Right renal cortex interstitium (tissue), 3 donors: ENCODE measurements at places on chromosomes 2 and 18.

- no peak for DNase-seq
These were observed 115.7 kb downstream of the MYCN start for GRCh38 chr2:16055848-16056580.

DNA sequence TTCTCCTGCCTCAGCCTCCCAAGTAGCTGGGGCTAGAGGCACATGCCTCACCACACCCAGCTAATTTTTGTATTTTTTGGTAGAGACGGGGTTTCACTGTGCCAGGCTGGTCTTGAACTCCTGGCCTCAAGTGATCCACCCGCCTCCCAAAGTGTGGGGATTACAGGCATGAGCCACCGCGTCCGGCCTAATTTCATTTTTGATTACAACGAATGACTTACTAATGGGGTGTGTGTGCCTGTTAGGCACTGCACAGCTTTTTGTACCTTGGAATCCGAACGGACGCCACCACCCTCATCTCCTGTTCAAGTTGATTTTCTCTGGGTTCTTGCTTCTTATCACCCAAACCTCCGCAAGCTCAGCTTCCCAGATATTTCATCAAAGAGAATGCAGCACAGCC, 17.2 kb downstream of the PTMA start:
- DNase-seq: no peak

- DNase-seq: no peak
These were observed 12.6 kb downstream of the NDUFAF7 start for GRCh38 chr2:37244017-37244416.

DNA sequence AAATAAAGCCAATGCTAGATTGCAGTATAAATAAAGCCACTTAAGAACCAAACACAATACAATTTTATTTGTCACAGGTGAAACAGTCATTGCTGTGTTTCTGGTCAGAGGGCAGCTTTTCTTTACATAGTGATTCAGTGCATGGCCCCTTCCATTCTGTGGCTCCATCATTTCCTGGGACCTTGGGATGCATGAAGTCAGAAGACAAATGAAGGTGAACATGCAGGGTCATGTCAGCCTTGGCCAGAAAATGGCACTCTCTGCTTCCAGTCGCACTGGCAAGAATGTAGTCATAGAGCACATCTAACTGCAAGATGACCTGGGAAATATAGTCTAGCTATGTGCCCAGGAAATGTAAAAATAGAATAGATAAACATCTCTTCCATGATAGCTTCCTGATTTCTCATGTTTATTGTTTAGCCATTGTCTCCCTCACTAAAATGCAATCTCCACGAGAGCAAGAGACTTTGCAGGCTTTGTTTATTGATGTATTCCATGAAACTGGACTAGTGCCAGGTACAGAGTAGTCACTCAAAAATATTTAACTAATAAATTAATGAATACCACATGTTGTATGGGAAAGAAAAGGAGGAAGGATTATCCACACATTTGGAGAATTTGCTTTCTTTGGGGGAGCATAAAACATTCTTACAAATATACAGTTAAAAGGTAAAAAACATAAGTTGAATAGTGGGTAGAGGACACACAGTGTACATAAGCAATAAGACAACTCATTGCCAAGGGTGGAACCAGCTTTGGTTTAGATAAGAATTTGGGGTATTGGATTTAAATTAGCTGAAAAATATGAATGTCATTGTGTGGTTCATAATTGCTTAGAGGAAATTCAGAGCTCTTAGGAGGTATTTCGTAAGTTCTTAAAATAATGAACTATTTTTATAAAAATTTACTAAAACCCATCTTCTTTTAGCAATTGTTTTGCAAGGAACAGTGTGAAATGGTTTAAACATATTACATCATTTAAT, 343.8 kb downstream of the PID1 start:
- DNase-seq: no peak

GRCh38 chr2:121969766-121970639, 214.6 kb downstream of the TSN start:
- DNase-seq: no peak

DNA sequence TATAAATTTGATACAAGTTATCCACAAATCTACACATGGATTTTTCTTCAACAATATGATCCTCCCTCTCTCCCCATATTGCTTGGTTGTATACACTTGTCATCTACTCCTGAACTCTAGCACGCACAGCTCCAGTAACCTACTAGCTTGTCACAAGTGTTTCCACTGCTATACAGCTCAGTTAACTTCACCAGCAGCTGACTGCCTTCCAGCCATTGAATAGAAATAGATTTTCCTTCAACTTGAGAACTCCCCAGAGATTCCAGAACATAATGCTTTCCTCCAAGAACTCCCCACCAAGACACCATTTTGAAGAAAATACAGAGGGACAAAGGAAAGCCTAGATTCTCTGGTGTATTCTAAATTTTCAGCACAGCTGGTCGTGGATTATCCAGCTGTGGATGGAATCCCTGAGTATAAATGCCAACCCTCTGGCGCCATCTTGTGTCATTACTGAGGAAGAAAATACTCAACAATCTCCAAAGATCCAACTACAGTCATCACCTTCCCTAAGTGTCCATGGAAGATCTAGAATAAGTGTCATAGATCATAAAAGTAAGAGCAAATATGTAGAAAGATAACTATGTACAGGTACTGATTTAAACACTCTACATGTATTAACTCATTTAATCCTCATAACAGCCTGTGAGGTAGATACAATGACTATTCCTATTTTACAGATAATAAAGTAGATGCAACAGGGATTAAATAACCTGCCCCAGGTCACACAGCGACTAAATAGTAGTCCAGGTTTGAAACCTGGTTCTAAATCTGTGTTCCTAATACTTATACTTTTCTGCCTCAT, 156.7 kb downstream of the ARHGAP28 start:
- DNase-seq: peak; percentile 56

- DNase-seq: no peak
These were observed 21.0 kb downstream of the SLC20A1 start for GRCh38 chr2:112666761-112667122.

DNA sequence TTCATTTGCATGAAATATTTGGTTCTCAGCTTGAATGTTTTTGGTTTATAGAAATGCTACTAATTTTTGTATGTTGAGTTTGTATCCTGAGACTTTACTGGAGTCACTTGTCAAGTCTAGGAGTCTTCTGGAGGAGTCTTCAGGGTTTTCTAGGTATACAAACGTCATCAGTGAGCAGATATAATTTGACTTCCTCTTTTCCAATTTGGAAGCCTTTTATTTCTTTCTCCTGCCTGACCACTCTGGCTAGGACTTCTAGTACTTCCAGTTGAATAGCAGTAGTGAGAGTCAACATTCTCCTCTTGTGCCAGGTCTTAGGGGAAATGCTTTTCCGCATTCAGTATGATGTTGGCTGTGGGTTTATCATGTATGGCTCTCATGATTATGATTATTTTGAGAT, 55.4 kb upstream of the THUMPD2 start:
- DNase-seq: no peak

GRCh38 chr2:222907790-222908441, 47.1 kb downstream of the ACSL3 start:
- DNase-seq: no peak
